Hematopoietic multipotent progenitor cell treated with erythropoietin and hydrocortisone succinate and interleukin-3 and kit ligand, for 17 days (in vitro differentiated cells): ENCODE measurements at places on chromosomes 7 and 10.

GRCh38 chr10:2244471-2244870 lies 507.1 kb upstream of the ADARB2 start:
- no peak for DNase-seq

- peak; percentile 65 for DNase-seq
Observed at GRCh38 chr10:70132098-70133029, at the start of gene AIFM2. AIFM2 (minus strand) TSS chr10:70132825; CDS start chr10:70124084, 8,741 bp downstream.

DNA sequence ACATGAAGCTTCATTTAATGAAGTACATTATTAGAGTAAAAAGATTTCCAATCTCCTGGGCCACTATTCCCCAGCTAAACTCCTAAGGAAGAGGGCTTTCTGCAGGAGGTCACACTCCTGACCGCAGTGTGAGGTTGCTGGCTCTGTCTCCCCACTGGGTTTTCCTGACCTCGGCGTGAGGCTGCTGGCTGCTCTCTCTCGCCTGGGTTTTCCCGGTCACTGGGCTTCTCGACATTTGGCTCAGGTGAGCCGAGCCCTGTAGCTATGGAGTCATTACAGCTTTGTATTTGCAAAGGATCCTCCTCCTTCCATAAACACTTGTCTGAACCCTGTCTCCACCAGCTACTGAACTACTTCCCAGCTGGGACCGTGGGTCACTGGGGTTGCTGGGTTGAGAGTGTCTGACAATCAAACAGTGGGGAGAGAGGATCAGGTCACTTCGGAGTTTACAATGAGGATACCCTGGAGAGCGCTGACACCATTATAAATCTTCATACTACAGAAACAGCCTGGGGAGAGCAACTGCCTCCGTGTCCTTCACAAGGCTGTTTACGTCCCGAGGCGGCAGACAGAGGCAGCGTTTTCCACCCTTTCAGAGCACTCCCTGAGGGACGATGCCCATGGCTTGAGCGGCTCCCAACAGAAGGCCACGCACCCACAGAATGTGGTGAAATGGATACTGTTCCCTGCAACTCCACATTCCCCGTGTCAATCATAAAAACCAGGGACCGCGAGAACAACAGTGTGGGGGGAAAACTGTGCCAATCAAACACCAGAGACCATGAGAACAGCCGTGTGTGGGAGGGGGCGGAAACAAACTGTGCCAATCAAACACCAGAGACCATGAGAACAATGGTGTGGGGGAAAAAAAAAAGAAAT lies 226.2 kb downstream of the ZMYND11 start:
- no peak for DNase-seq

GRCh38 chr10:124705381-124705740 lies 38.8 kb downstream of the FAM53B start:
- no peak for DNase-seq

GRCh38 chr10:8060010-8060703 lies 5.7 kb downstream of the GATA3 start:
- DNase-seq, result no peak

DNA sequence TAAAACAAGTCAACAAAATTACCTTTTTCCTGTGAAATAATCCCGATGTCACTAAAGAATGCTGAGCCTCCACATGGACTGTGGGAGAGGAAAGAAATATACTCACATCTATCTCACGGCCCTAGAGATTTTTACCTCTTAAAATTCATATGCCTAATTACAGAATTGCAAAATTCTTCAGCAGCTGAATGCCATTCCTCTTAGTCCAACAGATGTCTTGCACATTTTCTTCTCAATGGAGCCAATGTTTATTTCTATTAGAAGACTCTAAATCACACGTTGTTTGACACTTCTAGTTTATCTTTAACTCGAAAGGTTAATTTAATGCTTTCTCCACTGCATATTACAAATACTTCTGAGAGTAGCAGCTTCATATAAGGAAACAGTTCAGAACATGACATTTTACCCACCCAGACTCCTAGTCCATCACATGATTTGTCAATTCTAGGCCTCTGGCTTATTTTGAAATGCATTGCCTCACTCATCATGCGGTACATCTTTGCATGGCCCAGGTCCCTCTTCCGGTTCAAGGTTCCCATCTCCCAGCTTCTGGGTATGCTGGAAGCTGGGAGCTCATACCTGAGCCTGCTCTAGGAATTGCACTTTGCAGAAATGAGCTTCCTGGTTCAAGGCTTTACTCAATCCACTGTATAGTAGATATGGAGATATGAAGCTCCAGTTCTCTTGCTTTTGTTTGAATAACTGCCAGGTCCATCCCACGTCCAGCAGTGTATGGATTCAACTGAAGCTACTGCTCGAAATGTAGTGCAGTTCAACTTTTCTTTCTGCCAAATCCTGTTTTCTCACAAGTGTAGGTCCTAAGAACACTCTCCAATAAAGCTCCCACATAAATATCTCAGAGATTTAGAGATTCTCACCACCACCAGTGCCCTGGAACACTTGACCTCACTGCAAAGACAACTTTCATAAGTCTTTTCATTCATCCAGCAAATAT lies 306.2 kb downstream of the GPR37 start:
- DNase-seq, result no peak

DNA sequence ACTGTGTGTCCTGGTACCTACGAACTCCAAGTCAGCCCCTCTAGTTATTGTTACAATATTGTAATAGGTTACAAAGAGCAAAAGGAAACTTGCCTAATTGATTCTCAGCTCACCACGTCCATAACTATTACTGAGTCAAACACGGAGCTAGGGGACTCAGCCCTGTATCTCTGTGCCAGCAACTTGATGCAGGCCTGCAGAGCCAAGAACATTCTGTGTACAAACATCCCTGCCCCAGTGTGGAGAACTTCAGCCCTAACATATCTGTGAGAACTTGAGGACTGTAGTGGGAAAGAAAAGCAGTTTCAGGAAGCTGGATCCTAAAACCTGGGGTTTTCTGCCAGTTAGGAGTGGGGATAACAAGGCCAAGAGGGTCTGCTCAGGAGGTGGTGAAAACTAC lies 114.9 kb upstream of the PRSS58 start:
- DNase-seq, result no peak

- DNase-seq, result peak; percentile 55
Observed at GRCh38 chr10:132685101-132685891, 100.7 kb downstream of the NKX6-2 start.

DNA sequence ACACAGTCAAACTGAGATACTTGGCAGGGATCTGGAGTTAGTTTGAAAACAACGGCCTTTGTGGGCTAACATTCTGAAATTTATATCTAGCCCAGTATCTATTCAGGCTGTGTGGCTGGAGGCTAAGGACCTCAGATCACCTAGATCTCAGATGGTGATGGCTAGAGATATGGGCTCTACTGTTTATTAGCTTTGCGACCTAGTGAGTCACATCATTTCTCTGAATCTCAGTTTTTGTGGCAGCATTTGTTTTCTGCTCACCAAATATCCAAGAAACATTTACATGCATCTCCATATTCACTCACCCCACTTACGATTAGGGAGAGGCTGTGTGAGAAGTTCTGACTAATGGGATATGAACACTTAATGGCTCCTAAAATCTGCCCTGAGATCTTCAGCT lies 503.9 kb downstream of the KIF20B start:
- no peak for DNase-seq

DNA sequence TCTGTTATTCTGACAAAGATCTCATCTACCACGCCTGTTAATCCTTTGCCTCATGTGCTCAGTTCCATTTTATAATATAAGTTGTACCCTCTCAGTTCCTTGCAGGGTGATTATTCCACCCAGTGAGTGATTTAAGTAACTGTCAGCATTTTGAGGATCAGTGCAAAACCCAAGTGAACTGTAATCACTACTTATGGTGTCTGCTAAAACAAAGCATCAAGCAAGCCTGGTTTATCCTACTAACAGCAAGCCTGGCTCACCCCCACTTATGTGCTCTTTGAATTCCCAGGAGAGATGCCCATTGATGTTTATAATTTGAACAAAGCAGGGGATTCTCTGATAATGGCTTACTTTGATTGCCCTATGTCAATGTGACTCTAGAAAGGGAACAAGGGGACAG lies 186.8 kb upstream of the LRGUK start:
- DNase-seq, result no peak

- no peak for DNase-seq
Observed at GRCh38 chr7:47181746-47182361, 400.1 kb downstream of the TNS3 start.

DNA sequence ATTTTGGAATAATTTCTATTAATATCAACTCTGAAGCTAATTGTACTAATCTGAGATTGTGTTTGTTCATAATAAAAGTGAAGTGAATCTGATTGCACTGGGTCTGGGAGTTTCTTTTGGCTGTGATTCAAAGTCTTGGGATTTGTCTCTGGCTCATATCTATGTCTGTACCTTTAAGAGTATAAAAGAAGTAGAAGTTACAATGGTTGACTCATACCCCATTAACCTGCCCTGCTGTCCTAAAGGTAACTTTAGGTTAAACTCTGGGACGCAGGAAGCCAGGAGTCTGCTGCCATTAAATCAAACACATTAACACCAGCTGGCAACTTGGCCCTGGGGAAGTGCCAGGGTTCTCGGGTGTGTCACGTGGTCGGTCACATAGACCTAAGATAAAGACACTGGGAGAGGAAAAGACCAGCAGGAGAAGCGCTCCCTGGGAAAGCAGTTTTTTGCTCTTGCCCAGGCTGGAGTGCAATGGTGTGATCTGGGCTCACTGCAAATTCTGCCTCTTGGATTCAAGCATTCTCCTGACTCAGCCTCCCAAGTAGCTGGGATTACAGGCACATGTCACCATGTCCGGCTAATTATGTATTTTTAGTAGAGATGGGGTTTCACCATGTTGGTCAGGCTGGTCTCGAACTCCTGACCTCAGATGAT lies 17.8 kb downstream of the SCD start:
- peak; percentile 68 for DNase-seq

DNA sequence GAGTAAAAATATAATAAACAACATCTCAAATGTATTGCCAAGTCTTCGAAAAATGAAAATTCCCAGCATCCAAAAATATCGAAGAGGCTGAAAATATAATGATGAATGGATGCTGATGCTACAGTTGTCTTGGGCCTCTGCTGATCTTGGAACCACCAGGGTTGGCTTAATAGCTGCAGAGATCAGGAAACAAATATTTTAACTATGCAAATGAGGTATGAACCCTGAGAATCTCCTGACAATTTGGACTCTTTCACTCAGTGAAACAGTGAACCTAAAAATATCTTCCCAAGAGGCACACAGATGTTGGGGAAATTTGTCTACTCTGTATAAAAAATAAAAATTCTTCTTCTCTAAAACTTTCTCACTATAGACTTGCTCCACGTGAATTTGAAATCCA lies 97.7 kb upstream of the EGFR start:
- no peak for DNase-seq

DNA sequence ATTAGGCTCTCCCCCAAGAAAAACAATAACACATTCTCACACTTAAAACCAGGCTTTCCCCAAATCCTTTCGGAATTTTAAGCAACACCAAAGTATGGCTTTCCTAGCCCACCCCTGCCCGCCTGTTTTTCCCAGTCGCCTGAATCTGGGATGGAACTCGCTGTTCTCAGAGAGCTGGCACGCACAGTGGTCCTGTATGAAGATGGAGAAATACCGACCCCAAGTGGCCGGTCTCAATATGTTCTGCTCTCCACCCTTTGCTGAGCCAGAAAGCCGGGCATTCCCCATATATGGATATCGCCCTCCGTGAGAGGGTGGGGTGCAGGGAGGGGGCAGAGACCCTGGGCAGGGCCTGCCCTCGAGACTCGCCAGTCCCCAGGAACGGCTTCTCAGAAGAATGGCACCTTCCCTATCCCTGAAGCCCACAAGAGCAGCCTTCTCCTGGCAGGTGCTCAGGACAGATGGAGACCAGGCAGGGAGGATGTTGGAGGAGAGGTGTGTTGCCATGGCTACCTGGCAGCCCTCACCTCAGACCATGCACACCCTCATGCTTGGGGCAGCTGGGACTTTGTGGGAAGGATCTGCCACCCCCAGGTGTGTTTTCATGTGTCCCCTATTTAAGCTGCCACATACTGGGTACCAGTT lies 3.4 kb downstream of the TACR2 start:
- DNase-seq, result peak; percentile 68

- peak; percentile 26 for DNase-seq
Observed at GRCh38 chr10:26755443-26755903, 58.0 kb downstream of the PDSS1 start.

DNA sequence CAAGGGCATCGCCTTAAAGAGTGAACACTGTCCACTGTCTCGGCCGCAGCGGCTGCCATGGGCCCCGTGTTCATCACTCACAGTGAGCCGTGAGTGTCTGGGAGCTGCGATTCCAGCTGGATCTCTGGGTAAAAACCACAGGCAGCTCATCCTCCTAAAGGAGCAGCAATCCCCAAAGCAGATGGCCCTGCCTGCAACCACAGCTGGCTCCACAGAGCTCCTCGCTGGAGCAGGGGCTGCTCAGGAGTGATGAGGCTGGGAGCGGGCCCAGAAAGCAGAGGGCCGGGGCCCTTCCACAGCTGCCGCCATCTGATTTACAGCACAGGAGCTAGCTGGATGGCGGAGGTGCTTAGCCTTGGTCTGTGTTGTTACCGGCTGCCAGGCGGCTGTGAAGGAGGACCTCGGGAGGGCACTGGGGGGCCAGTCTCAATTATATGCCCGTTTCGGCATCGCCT lies 6.6 kb upstream of the TMEM184A start:
- no peak for DNase-seq

DNA sequence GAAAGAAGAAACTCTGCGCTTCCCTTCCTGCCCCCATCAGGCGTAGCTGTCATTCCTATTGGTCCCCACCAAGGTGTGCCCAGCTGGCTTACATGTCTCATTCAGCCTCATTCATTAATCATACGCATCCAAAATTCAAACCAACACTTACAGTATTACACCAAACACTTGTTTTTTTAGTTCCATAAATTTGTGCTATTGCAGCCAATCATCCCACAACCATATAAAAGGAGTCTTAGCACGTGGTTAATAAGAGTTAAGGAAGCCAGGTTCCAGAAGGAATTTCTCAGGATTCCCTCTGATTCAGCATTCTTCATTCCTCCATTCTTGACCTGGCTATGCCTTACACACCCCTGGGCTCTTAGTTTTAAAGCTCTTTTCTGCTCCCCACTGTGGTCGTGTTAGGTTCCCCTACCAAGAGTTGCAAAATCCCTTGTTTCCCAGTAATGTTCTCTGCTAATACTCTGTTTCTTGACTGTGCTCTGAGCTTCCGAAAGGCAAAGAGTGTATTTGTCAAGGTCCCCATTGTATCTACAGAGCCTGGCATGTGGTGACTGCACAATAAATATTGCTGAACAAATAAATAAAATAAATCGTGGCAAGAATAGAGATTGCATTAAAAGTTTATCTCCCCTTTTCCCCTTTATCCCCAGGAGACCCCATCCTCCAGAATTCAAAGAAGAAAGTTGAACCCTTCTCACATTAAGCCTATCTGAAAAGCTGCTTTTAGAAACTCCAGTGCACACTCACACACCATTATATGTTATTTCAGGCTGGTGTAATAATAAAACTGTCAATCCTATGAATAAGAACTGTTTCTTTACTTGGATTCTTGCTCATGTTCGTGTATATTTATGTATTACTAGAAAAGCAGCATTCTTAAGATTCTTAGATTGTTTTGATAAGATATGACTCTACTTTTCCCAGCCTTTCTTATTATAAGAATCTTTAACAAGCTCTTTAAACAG lies 514.4 kb downstream of the INHBA start:
- no peak for DNase-seq
